ENCODE measurements at places on chromosomes 2 and 18. TPM values are rescaled to one million over a fixed set of nuclear protein-coding genes. Genes with fewer than 3 reads are reported as not detected.

DNA sequence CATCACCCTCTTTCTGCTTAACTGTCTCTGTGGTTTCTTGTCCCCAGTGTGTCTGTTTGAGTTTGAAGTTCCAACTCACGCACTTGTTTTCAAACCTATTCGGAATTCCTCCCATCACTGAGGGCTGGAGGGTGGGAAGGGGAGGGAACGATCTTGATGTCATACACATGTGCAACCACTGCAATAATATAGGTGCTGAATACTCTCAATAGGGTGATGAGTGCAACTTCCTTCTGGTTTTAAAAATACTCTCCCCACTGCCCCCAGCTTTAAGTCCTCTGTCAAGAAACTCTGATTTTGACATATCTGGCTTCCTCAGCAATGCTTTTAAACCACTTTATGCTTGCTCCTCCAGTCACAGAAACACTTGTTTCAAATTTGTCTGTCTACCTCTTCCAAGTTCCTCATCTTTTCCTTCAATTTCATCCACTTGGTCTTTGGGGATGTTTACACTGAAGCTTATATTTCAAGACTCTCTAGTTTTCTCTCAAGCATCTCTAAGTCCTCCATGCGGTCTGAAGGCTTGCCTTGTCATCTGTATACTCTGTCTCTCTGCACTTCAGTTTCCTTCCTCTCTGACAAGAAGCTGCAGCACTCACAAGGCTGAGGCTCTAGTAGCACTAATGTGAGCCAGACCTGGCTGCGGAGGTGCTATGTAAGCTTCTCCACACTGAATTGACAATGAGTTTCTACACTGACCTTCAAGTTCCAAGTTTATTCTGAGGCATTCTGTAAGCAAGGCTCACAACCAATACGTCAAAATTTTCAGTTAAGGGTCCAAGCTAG, 422.3 kb downstream of the ZEB2 start:
- no peaks in the 10 kb centered on the region for H3K27me3 ChIP-seq
- no peak overlapping the region for H3K4me3 ChIP-seq
- no peak overlapping the region for H3K27ac ChIP-seq
- DNase-seq = no peak
- no peaks in the 10 kb centered on the region for H3K4me1 ChIP-seq
- no peaks in the 10 kb centered on the region for H3K36me3 ChIP-seq

Gene PARD3B
- 3.5 TPM for total RNA-seq

- DNase-seq = no peak
- no peaks in the 10 kb centered on the region for H3K27me3 ChIP-seq
- H3K36me3 ChIP-seq = no peaks in the 10 kb centered on the region
- no peaks in the 10 kb centered on the region for H3K4me1 ChIP-seq
Observed at GRCh38 chr2:16294791-16295190, 354.4 kb downstream of the MYCN start.

- H3K27me3 ChIP-seq = no peaks in the 10 kb centered on the region
- no peak overlapping the region for H3K4me3 ChIP-seq
- H3K27ac ChIP-seq = no peak overlapping the region
- DNase-seq = no peak
Observed at GRCh38 chr18:4101009-4101408, 354.1 kb downstream of the DLGAP1 start.

- H3K27me3 ChIP-seq = peaks cover 5% of the 10 kb centered on the region
- no peak for DNase-seq
- H3K27ac ChIP-seq = no peak overlapping the region
- no peak overlapping the region for H3K4me3 ChIP-seq
Observed at GRCh38 chr2:112187805-112188596, 49.8 kb downstream of the FBLN7 start.

GRCh38 chr2:183459466-183459865, 335.2 kb downstream of the NUP35 start:
- no peak for DNase-seq
- no peak overlapping the region for H3K4me3 ChIP-seq
- H3K4me1 ChIP-seq = no peaks in the 10 kb centered on the region
- no peaks in the 10 kb centered on the region for H3K27me3 ChIP-seq
- H3K27ac ChIP-seq = no peak overlapping the region

All from GM23338 (cell line).